ENCODE measurements at places on chromosomes 7 and 10.

DNA sequence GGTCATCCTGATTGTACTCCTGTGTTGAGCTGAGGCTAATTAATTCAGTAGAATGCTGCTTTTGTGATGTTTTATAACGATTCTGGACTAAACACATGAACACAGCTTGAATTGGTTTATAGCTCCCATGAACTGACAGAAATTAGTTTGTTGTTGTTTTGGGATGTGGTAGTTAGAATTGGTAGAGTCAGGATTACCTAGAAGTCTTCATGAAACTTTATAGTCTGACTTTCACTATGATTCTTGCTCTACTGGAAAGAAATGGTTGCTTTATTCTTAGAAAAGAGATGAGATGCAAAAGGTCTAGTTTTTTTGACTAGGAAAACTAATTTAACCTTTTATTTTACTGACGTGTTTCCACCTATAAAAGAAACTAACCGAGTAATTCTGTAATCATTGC lies 23.4 kb upstream of the TRUB1 start:
- no peak for DNase-seq

DNA sequence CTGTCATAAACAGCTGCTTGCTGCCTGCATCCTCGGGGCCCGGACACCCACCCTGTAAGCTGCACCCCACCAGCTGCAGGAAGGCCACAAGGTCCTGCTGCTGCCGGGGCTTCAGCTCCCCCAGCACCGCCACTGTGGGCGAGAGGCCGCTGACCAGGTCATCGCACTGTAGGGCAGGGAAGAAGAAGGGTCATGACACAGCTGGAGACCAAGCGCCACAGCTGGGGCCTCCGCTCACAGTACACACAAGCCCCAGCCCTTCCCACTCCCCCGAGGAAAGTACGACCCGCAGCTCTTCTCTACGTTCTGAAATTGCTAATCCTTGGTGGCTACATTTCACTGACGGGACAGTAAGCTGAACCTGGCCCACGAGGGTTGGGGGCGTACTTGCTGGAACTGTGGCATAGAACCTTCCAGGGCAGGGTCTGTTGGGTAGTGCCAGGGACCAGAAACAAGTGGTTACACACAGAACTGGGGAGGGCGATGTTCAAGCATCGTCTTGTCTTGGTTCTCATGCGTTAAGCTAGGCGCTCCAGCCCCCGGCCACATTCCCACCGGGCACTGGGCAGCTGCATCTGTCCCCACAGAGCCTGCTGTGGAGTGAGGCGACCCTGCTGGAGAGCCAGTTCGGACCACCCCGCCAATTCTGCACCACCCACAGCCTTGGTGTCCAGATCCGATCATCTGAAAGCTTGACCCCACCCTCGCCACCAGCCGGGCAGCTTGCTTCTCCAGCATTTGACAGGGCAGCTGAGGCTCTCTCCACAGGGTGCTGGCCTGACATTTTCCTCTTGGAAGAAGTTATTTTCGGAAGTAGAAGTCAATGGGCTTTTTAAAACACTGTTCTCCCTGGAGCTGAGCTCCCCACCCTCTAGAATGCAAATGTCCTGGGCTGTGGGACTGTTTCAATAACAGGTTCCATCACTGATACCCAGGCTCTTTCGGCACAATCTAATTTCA lies 50.8 kb downstream of the GSDME start:
- no peak for DNase-seq

GRCh38 chr10:103394180-103394579 lies 2.1 kb downstream of the ATP5MK start:
- DNase-seq = no peak

DNA sequence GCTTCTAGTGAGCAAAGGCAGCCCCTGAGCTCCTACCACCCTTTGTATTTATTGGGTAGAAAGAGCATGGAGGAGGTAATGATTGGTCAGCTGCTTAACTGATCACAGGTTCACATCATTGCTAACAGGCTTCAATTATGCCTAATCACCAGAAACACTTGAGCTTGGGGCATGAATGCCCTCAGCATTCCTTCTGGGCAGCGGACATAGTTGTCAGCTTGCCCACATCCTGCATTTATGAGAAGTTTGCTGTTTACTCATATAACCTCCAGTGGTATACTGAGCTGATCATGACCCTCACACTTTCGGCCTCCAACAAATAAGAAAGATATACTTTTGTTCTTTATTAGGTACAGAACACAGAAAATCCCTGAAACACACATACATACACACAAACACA lies 140.3 kb upstream of the ODAD2 start:
- no peak for DNase-seq

DNA sequence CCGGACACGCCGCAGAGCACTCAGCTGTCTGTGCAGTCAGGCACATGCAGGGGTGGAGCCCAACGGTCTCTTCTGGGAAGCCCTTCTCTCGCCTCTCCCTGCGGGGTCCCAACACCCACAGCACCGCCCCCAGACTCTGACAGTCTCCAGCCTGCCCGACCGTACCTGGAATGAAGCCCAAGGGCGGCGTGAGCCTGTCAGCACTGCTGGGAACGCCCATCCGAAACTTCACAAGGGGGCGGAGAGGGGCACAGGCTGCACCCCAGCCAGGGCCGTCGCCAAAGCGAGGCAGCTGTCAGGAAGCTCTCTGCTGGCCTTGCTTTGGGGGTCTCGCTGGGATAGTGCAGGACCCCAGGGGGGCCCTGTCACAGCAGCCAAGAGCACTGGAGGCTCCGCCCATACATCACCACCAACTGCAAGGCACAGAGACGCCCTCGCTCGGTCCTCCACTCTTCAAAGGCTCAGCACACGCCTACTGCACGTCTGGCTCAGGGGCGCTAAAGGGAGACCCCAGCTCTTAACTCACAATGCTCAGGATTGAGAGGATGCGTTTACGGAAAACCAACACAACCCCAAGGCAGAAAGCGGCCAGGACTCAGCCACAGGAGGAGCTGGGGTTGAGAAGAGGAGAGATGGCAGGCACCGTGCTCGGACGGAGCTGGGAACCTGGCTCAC lies 30.9 kb downstream of the MAD1L1 start:
- no peak for DNase-seq

DNA sequence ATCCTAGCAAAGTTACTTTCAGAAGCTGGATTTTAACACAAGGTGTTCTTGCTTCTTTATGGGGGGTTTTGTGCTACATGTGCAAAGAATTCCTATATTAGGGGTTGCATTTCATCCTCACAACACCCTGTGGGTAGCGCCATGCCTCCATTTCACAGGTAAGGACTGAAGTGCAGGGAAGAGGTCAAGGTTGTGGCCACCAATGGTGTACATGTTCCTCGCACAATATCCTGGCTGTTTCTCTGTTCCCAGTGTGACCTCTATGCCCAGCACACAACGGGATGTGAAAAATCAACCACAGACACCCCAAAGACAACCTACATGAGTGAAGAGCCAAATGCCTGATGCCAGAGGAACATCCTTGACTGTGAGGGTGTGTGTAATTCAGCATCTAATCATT lies 80.8 kb downstream of the CHST15 start:
- no peak for DNase-seq
